Glutamatergic neuron (in vitro differentiated cells): ENCODE measurements at places on chromosomes 5 and 9.

DNA sequence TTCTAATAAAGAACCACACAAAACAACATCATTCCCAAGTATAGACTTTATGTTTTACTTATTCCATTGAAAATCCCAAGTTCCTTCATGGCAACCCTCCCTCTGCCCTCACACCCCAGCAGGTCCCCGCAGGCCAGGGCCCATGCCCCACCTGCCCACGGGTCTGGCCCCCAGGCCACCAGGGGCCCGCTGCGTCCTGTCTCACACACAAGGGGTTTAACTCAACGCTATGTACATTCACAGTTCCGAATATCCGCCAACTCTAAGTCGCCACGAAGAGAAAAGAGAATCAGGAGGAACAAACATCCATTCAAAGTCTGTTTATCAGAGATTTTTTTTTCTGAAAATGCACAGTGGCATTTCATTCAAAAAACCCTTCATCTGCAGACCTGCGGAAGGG lies 16.2 kb upstream of the SLC6A3 start:
- DNase-seq = no peak

DNA sequence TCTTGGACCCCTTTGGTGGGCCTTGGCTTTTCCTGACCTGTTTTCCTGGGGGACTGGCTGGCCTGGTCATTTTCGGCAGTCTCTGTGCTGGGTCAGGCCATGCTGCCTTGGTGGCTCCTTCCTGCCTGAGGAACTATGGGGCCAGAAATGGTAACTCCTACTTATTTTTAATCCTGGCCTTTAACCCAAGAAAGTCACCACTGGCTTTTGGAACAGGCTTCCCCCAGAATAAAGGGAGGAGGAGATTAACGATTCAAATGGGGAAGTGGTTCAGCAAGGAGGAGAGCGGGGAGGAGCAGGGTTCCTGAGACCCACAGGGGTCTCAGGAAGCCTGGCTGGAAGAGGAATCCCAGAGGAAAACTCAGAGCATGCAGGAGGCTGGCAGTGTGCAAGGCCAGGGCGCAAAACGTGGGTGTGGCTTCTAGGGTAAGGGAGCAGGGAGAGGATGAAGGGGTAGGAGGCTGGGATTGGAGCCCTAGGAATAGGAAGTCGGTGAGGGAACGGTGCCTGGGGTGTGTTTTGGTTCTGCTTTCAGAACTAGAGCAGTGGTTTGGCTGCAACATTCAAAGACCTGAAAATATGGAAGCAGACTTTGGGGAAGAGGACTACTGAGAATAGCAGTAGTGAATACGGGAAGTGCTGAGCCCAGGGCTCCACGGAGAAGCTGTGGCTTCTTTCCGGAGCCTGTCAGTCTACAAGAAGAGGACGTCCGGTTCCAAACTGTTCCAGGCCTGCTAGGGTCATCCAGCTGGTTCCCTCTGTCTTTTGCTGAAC lies 271.1 kb upstream of the KLF4 start:
- no peak for DNase-seq

- no peak for DNase-seq
Measured at GRCh38 chr5:159175547-159175946, 33.8 kb downstream of the RNF145 start.

DNA sequence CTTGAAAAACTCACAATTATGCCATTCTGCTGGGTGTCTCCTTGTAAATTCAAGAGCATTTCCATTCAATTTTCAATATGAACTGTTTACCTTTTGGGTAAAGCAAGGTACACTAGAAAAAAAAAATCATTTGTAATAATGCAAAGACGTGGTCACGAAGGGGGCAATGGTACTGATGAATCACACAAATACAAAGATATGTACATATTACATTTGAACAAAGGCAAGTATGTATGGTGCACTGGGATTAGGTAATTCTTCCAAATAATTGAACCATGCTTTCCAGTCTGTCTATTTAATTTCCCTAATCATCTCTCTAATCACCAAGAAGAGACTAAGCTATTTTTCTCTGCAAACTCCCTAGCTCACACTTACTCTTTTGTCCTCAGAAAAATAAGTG lies 63.4 kb upstream of the RNF38 start:
- DNase-seq = no peak

GRCh38 chr5:131628990-131629389 lies 6.0 kb downstream of the RAPGEF6 start:
- DNase-seq = no peak

DNA sequence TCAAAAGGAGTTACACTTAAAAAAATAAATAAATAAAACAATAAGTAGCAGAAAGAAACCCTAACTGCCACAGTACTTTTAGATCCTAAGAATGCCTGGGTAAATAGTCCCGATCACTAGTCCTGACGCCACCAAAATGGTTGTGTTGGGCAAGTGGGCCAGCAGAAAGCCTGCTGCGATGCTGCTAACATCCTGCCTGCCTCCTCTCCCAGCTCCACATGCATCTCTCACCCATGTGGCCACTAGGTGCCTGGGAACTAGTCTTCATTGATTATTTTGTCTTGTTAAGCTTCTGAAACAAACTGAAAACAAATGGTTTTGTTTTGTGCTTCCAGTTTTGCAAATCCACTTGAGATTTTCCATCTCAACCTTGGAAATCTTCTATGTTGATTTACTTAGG lies 54.4 kb upstream of the TRAF1 start:
- no peak for DNase-seq

DNA sequence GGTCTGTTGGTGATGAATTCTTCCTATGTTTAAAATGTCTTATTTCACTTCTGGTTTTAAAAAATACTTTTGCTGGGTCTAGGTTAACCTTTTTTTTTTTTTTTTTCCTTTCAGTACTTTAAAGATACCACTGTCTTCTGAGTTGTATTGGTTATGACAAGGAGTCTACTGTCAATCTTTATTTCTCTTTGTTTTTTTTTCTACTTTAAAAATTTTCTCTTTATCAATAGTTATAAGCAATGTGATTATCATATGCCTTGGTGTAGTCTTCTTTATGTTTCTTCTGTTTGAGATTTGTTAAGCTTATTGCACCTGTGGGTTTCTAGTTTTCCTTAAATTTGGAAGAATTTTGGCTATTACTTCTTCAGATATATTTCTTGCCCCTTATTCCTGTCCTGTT lies 125.6 kb upstream of the SPRY4 start:
- no peak for DNase-seq

- no peak for DNase-seq
Measured at GRCh38 chr9:40914772-40915659, 213.5 kb downstream of the FOXD4L6 start.

GRCh38 chr9:36051317-36051716 lies 14.6 kb downstream of the RECK start:
- no peak for DNase-seq

GRCh38 chr5:40780858-40781257 lies 17.3 kb downstream of the PRKAA1 start:
- no peak for DNase-seq

DNA sequence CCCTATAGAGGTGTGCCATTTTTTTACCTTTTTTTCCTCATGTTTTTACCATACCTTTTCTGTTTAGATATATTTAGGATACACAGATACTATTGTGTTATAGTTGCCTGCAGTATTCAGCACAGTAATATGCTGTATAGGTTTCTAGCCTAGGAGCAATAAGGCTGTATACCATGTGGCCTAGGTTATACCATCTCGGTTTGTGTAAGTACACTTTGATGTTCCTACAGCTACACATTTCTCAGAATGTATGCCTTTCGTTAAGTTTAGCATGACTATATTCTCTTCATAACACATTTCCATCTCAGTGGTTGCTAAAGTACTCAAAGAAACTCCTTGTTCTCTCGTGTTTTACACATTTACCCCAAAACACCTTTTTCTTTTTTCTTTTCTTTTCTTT lies 23.0 kb downstream of the UBE2D2 start:
- no peak for DNase-seq

- no peak for DNase-seq
Measured at GRCh38 chr9:111900858-111901612, 4.4 kb downstream of the UGCG start.

GRCh38 chr5:134846641-134846960 lies 833 bp downstream of the C5orf24 start:
- DNase-seq = no peak

DNA sequence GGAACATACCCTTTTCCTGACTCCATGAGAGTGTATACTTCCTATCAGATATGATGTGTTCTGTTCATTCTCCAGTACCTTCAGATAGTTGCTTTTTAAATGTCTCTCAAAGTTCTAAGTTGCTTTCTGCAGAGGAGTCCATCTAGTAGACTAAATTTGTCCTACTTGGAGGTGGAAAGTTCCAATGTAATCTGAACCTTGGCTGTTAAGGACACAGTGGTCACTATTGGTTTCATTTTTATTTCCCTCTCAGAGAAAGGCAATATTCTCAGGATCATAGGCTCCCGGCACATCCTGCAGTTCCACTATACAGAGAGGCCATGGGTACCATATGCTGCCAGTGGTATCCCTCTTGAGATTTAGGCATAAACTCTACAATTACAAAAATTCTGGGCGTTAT lies 634.6 kb downstream of the LRRC70 start:
- DNase-seq = no peak

DNA sequence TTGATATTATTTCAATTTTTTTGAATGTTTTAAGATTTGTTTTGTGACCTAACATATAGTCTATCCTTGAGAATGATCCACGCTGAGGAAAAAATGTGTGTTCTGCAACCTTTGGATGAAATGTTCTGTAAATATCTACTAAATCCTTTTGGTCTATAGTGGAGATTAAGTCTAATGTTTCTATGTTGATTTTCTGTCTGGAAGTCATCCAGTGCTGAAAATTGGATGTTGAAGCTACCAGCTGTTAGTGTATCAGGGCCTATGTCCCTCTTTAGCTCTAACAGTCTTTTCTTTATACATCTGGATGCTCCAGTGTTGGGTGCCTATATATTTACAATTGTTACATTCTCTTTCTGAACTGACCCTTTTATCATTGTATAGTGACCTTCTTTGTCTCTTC lies 422.3 kb downstream of the TMEM232 start:
- no peak for DNase-seq

DNA sequence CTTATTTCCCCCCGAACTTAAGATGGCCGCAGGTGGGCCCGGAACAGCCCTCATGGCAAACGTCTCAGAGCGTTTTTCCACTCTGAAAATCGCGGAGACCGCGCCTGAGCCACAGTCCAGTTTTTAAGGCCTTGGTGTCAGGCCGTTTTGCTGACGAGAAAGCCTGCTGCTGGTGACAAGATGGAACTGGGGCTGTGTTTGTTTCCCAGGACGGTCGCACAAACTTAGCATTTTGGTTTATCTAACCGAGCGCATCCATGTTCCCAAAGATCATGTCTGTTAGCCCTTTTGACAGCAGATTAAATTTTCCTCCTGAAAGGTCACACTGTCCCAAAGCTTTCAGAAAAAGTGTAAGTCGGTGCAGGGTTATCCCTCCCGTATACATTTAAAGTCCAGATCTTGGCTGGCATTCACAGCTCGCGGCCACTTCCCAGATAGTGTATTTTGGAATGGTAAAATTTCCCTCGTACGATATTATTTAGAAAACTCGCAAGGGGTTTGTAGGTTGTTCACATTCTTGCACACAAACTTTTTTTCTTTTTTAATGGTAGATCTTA lies 812 bp downstream of the SREK1 start:
- no peak for DNase-seq

DNA sequence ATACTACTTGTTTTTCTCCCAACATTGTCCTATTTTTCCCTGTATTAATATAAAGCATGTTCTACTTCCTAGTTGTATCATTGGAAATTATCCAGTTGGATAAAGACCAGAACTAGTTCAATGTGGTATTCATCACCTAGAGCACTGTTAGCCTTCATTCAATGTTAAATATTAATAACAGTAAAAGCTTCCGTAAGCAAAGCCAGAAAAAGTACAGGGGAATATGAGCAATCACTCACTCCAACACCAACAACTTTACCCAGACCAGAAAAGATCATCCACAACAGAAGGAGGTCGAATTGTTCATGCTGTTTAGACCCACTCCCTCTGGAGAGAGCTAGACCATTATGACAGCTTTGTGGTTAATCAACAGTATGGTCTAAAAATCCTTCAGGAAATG lies 728.4 kb downstream of the MAT2B start:
- no peak for DNase-seq

- DNase-seq = no peak
Measured at GRCh38 chr5:136309932-136310598, 55.3 kb downstream of the TRPC7 start.

DNA sequence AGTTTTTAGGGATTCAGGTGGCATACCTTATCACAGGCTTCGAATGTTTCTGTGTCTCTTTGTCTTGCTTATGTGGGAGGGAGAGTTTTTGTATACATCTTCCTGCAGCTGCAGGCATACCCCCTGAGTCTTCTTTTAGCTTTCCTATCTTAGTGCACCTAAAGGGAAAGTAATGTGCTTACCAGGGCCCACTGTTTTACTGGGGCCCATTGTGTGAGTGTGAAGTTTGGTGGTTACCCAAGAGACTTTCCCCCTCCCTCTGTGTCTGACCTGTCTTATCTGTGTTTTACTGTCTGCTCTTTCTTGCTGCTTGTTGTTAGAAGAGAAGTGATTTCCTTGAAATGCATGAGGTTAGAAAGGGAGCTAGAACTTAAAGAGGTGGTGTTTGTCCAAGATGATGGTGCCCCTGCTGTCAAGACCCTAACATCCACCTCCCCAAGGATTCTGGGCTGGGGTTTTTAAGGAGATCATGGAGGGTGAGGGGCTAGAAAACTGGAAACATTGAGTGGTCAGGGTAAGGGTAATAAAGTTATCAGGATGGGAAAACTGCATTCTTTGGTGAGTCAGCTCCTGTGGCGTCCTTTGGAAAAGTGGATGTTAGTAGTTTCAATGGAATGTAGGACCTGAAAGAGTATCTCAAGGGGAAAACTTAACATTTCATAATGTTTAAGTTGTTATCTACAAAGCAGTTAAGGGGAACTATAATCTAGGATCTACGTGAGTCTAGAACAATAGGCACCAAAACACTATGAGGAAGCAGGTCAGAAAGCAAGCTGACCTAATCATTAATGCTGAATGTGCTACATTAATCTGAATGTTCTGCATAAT lies 583.5 kb upstream of the TUSC1 start:
- no peak for DNase-seq

- DNase-seq = no peak
Measured at GRCh38 chr5:14748180-14748900, 83.8 kb downstream of the OTULIN start.

DNA sequence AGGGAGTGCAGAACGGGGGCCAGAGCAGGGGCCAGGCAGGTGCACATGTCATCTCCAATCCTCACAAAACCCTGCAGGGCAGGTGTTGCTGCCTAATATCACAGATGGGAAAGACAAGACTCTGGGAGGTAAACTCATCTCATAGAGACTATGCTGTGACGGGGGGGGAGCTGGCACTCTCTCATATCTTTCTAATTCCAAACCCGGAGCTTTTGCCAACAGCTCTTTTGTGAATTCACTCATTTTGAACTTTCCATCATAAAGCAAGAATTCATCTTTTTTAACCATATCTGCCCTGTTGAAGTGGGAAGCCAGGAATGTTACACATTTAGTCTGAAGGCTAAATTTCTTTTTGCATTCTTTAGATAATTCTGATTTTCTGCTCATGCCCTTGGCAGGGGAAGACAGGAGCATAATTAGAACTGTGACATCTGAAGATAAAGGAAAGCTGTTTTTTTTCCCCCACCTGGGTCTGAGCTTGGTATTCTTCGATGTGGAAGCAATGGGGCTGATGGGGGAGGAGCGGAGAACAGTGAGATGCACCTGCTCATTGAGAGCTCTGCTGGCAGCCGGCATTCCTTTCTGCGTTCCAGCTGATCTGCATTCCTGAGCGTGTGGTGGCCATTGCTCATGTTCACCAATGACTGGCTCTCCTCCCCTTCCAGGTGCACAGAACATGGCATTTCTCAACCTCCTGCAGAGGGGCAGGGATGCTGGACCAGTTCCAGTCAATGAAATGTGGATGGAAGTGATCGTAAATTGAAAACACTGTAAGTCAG lies 159.2 kb downstream of the NSG2 start:
- DNase-seq = no peak

GRCh38 chr9:35110327-35110761 lies 5.3 kb downstream of the ATOSB start:
- no peak for DNase-seq
